ENCODE measurements at places on chromosomes 7 and 10.

- DNase-seq = no peak
These were observed 11.6 kb upstream of the RBP3 start for GRCh38 chr10:47336387-47337134.

DNA sequence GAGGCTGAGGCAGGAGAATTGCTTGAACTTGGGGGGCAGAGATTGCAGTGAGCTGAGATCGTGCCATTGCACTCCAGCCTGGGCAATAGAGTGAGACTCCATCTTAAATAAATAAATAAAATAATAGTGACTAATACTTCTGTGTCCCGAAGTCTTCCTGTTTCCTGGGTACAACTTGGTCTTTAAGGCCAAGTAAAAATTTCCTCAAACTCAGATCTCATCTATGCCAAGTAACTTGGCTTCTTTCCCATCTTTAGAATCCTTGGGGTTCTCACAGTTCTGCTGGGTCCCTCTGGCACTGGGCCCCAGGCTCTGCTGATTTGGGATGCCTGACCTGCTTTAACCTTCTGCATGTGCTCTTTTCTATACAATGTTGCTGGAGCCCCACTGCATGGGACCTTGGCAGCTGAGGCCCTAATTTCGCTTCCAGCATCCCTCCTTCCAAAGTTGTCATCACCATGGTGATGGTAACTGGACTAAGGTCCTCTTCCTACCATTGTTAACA lies 22.7 kb upstream of the AKR1B10 start:
- DNase-seq = no peak

GRCh38 chr7:28126410-28127041 lies 54.1 kb downstream of the JAZF1 start:
- DNase-seq = no peak

DNA sequence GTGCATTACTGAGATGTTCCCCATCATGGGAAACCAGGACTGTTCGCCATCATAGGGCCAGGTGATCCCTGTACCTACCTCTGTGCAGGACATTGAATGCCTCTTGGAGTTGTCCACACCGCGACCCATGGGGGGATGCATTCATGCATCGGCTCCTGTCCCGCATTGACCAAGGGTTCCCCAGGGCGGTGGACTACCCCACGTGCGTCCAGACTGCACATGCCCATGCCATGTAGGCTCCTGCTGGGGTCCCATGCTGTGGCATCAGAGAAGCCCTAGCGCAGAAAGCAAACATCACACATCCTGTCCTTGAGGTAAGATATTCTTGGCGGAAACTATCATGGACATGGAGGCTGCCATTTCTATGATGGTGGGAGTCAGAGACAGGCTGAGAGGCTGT lies 121.6 kb upstream of the UNC5B start:
- no peak for DNase-seq

- DNase-seq = no peak
These were observed 16.7 kb upstream of the PAPSS2 start for GRCh38 chr10:87642988-87643387.

GRCh38 chr10:2760736-2761135 lies 306.6 kb upstream of the PFKP start:
- DNase-seq = no peak

GRCh38 chr10:130875116-130875515 lies 436.4 kb downstream of the TCERG1L start:
- DNase-seq = no peak

DNA sequence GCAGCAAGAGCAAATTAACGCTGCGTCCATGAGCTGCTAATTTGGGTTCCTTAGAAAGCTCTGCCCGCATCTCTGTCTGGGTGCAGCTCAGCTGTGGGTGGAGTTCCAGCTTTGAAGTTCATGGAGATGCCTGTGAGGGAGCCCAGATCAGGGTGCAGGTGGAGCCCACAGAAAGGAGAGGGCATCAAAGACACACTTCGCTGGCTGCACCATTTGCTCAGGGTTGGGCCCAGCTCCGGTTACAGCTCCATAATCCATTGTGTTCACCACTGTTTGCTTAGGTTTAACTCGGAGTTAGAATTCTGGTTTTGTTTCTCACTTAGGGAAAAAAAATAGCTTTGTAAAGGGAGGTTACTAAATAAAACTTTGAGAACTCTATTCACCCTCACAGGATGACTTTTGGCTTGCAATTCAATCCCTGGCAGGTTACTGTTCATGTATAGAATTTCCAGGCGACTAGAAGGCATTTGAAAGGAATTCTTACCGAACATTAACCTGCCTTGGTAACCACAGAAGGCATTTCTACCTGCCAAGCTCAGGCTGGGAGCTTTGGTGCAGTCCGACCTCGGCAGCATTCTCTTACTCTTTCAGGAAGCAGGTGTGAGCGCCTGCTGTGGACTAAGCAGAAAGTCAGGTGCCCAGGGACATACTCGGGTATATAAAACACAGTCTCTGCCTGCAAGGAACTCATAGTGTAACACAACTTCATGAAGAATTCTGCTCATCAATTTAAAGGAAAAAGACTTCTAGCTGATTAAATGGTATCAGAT lies 179.5 kb upstream of the RNF32 start:
- no peak for DNase-seq

Measured in cortex of kidney (tissue), 1 donor.